ENCODE measurements at places on chromosomes 6 and 20.

DNA sequence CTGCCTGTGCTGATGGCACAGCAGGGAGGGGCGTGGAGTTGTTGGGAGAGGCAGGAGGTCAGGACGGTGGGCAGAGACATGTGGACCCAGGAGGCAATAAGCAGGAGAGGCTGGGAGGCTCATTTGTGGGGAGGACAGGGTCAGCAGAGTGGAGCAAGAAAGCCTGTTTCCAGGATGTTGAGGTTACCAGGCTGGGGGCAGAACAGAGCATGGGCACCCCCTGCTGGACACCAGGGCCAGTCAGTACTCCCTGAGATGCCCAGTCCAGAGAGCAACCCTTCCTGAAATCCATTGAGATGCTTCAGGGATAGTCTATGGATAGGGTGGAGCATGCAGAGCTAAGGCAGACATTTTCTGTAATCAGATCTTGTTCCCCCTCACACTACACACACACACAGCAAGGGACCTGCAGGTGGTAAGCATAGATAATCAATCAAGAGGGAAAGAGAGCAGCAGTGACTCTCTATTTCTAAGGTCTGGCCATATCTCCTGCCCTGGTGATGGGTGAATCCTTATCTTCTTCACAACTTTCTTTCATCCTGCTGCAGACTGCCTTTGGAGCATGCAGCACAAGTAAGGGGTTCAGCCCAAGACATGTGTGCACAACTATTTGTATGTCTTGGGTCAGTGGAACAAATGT lies 41.7 kb downstream of the MOCS1 start:
- DNase-seq = peak; percentile 68

DNA sequence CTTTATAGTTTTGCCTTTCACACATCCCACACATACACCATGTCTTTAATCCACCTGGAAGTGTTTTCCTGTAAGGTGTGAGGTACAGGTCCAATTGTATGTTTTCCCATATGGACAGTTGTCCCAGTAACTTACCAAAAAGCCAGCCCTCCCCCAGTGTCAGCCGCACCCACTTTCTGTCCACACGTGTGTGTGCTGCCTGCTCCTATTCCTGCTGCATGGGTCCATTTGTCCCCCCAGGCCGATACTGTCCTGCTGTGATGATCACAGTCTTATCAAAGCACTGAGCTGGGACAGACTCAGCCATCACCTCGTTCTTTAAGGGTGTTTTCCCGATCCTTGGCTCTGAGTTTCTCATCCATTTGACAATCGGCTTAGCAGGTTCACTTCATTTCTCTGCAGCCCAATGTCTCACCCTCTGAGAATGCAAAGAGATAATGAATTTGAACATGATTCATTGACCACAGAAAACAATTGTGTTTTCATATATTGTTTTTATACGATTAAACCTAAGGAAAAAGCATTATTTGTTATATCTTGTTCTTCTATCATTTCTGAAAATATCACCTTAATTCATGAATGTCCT lies 9.6 kb downstream of the VSX1 start:
- DNase-seq = no peak

DNA sequence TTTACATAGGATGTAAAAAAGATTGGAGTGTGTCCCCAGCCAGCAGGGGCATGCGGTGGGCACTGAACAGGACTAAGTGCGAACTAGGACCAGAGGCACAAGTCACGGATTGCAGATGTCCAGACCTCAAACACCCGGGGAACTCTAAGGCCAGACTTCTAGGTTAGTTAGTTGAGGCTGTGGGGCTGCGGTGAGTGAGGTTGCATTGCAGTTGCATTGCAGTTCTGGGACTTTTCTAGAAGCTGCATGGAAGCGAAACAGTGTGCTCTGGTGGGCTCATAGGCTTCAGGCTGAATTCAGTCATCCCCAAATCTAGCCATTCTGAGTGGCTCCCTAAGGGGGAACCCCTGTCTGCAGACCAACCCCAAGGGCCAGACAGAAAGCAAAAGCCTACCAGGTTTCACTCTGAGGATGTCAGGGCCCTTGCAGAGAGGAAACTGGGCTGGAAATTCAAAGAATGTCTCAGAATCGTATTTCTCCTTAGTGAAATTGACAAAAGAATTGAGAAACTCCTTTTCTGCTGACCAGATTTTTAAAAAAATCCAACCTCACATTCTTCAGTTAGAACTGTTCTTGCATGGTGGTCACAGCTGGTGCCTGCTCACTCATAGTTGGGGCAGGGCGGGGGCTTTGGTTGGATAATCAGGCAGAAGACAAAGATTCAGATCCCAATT lies 182.8 kb downstream of the ZDHHC14 start:
- peak; percentile 25 for DNase-seq

GRCh38 chr20:21684671-21685070 lies 20.8 kb upstream of the PAX1 start:
- DNase-seq = no peak

GRCh38 chr6:68008445-68008844 lies 626.6 kb upstream of the ADGRB3 start:
- peak; percentile 10 for DNase-seq

- DNase-seq = no peak
Measured at GRCh38 chr6:143578054-143578453, 66.5 kb upstream of the FUCA2 start.

GRCh38 chr20:46364670-46365486 lies 41.5 kb downstream of the ELMO2 start:
- DNase-seq = no peak

DNA sequence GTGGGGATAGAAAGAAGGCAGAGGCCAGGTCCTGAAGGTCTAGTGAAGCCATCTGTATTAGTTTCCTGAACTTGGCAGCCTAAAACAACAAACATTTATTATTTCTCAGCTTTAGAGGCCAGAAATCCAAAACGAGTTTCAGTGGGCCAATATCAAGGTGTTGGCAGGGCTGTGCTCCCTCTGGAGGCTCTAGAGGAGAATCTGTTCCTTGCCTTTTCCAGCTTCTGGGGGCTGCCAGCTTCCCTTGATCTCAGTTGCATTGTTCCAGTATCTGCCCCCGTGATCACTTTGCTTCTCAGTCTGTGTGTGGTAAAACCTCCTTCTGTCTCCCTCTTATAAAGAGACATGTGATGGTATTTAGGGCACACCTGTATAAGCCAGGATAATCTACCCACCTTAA lies 82.4 kb downstream of the MAFB start:
- DNase-seq = no peak

- no peak for DNase-seq
Measured at GRCh38 chr6:1574083-1574761, 35.5 kb upstream of the FOXC1 start.

- DNase-seq = no peak
Measured at GRCh38 chr6:144467921-144468320, 182.8 kb downstream of the UTRN start.

DNA sequence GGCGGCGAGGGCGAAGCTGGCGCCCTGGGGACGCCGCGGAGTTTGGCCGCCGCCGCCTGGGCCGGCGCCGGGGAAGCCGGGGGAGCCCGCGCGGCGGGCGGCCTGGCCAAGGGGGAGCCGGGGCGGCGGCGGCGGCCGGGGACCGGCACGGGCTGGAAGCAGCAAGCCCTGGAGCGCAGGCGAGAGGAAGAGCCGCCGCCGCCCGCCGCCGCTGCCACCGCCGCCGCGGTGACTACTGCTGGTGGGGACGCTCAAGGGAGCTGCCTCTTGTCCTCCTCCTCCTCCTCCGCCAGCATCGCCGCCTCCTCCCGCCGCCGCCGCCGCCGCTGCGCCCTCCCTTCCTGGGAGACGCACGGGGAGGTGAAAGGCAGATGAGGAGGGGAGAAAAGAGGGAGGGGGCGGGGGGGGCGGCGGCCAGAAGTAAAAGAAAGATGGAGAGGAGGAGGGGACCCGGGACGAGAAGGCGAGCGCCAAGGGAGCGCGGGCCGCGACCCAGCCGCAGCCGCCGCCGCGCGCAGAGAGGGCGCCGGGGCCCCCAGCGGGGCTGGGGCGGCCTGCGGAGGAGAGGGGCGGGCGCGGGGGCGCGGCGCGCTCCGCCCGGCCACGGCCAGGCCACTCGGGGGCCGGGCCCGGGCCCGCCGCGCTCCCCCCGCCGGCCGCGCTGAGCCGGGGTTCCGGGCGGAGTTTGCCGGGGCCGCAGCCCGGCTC lies 846 bp downstream of the PDE10A start:
- DNase-seq = peak; percentile 6

DNA sequence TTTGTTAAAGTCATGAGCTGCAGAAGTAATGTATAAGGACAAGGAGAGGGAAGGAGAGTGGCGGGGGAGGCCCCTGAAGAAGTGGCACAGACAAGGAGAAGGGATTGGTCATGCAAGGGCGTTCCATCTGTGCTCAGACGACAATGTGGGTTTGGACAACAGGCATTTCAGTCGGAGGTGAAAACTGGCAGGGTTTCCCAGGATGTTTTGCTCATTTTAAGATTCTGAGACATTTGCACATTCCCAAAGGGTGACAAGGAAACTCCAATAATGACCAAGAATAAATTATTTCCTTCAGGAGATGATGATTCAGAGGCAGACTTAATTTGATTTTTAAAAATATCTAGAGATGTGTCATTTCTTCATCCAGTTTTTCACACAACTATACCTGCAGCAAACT lies 181.8 kb downstream of the HIVEP2 start:
- peak; percentile 73 for DNase-seq

DNA sequence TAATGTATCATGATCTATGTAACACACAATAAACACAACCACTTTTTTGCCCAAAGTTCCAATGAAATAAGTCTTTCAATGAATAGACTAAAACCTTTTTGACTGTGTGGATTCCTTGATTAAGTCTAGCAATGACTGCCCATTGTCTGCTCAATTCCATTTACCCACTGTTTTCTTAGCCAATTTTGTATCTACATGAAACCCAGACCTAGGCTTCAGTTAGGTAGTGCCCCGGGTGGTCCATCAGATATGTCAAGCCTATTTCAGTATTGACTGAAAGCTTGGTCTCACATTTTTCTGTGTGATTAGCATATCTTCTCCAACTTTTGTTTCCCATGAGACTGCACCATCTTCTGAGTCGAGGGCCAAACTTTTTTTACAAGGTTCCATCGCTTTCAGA lies 615.0 kb downstream of the C6orf118 start:
- DNase-seq = no peak

- no peak for DNase-seq
Measured at GRCh38 chr20:48146877-48147276, 361.6 kb upstream of the SULF2 start.

DNA sequence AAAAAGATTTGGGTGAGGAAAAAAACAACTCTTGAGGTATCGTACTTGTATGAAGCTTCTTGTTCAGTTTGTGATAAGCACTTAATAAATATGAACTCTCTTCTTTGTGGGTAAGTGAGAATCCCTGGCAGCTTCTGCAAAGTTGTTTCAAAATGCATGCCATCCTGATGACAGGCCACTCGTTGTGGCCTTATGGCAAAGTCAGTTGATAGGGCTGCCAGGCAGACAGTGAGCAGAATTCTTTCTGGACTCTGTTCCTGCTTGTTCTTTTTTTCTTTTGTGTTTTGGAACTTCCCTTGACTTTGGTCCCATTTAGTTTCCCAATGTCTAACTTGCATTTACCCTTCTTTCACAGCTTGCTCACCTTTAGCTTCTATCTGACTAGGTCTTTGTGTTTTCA lies 983.5 kb upstream of the FLRT3 start:
- no peak for DNase-seq

GRCh38 chr6:129621252-129621651 lies 88.7 kb downstream of the ARHGAP18 start:
- DNase-seq = no peak

DNA sequence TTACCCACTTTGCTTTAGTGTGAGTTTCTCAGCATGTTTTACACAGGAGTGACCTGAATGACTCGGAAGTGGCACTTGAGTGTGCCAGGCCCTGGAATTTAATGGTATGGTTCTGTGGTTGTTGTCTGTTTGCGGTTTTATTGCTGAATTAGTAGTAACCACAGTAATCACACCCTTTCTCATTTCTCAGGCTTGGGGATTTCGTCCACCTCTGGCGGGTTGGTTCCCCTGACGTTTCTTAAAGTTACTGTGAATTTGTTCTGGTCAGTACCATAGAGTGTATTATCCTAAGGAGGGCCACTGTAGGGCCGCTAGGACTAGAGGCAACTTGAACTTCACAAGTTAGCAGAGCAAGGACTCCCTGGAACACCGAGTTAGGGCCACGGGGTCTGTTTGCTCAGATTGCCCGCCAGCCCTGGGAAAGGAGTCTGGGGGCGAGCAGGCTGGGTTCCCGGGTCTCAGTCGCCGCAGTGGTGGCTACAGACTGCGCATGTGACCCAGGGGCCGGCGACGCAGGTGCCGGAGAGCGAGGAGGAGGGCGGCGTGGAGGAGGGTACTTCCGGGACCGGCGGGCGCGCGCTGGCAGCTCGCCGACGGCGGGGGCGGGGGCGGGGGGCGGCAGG lies 546 bp upstream of the KLHL32 start:
- DNase-seq = no peak

DNA sequence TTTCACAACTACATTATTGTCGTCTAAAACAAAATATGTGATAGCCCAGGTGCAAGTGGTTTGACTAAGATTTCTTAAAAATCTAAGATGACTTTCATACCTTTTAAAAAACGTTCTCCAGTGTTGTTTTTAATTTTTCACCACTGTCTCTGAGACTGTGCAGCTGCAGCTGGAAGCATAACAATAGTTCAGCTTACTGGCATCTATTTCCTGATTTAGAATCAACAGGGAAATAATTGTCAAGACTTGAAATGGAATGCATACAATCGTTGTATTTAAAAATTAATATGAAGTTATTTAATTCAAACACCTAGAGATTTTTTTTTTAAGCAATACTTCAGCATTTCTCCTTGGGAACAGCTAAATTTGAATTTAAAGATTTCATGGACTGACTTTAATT lies 982.0 kb upstream of the EPHA7 start:
- DNase-seq = no peak

DNA sequence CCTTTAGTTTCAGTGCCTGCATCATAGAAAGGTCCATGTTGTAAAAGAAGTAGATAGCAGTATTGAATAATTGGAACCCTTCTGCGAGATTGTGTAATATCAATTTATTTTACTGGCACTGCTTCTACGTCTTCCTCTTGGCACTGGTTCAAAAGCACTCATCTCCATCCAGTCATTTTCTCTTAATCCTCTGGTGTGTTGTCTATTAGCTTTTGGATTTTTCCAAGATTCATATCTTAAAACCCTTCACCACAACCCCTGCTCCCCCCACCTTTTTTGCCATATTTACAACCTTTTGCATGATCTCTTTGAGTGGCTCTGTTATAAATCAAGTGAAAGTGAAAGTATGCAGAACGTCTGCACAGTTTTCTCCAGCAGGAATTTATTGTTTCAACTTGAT lies 76.6 kb upstream of the HSF2 start:
- peak; percentile 61 for DNase-seq

DNA sequence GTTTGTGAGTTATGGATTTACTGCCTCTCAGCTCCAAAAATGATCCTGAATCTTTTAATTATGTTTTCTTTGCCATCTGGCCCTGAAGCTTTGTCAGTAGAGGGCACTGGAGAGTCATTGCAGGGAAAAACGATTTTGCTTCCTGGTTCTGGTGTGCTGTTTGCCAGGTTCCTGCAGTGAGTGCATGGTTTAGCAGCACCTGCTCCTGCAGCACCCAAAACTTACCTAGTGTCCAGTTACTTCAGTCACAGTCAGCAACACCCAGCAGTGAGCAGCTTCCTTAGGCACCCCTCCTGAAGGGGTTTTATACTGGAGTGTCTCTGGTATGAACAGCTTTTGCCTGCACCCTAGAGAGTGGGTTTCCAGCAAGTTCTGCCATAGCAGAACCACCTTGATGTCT lies 6.0 kb upstream of the TRIM26 start:
- DNase-seq = peak; percentile 54

- no peak for DNase-seq
Measured at GRCh38 chr6:149252622-149253021, 64.9 kb upstream of the TAB2 start.
